ENCODE measurements at places on chromosomes 4 and X.
A peak's percentile ranks its signal among the peaks of the same experiment; 100 is the strongest.

DNA sequence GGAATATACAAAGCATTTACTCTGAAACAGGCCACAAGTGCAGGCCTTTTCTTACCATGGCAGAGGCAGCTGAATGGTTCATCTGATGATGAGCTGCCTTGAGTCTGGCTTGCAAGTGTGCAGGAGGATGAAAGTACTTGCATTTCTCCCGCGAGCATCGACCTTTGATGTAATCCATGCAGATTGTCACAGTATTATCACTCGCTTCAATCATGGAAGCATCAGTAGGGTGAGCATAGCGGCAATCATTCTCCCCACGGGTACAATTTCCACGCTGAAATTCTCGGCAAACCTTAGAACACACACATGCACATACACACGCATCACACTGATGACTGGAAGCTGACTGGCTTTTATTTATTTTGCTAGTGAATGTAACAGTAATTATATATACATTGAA lies 98.0 kb downstream of the MBNL3 start:
- no peak overlapping the region for H3K4me3 ChIP-seq
- H3K4me1 ChIP-seq: no peaks in the 10 kb centered on the region
- H3K27me3 ChIP-seq: no peaks in the 10 kb centered on the region
- H3K36me3 ChIP-seq: no peaks in the 10 kb centered on the region
- no peak overlapping the region for H3K27ac ChIP-seq

- no peak overlapping the region for H3K4me3 ChIP-seq
- H3K27ac ChIP-seq: no peak overlapping the region
- no peaks in the 10 kb centered on the region for H3K4me1 ChIP-seq
- no peak for DNase-seq
- no peaks in the 10 kb centered on the region for H3K36me3 ChIP-seq
These were observed 35.1 kb downstream of the ADGRA3 start for GRCh38 chr4:22480675-22481327.

GRCh38 chr4:174494726-174495125 lies 27.6 kb downstream of the HPGD start:
- H3K36me3 ChIP-seq: no peaks in the 10 kb centered on the region
- no peak overlapping the region for H3K27ac ChIP-seq
- H3K4me1 ChIP-seq: no peaks in the 10 kb centered on the region
- no peak for DNase-seq
- H3K27me3 ChIP-seq: no peaks in the 10 kb centered on the region
- no peak overlapping the region for H3K4me3 ChIP-seq

- no peaks in the 10 kb centered on the region for H3K27me3 ChIP-seq
- DNase-seq: no peak
- no peaks in the 10 kb centered on the region for H3K4me1 ChIP-seq
- no peak overlapping the region for H3K4me3 ChIP-seq
- H3K27ac ChIP-seq: no peak overlapping the region
These were observed 120.2 kb upstream of the PDE5A start for GRCh38 chr4:119748853-119749252.

DNA sequence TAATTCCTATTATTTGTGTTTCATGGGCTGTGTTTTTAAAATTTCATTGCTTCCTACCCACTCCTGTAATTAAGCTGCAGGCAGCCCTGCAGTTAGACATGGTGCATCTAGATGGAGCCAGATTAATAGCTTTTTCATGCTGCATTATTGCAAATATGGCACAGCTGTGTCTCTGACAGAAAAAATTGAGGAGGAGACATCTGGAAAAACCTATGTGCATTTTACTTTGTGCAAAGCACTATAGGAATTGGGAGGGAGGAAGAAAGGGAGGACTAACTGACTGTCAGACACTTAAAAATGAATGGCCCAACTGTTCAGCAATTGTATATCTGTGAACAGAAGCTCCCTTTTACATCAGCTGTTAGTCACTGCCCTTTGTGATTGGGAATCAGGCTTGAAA lies 8.1 kb upstream of the RPGR start:
- H3K36me3 ChIP-seq: no peaks in the 10 kb centered on the region
- no peak overlapping the region for H3K27ac ChIP-seq
- H3K27me3 ChIP-seq: no peaks in the 10 kb centered on the region
- no peak overlapping the region for H3K4me3 ChIP-seq
- DNase-seq: no peak

GRCh38 chrX:56232221-56233082 lies at the start of gene KLF8:
Gene KLF8, plus strand, starts transcription at chrX:56232356. Its CDS starts 979 bp downstream, at chrX:56233335.
- no peak within 1 kb of the TSS for H3K27ac ChIP-seq
- H3K4me3 ChIP-seq: peak within 1 kb of the TSS; percentile 41
- peak; percentile 8 for DNase-seq

- DNase-seq: no peak
- no peak overlapping the region for H3K4me3 ChIP-seq
- no peaks in the 10 kb centered on the region for H3K36me3 ChIP-seq
- no peaks in the 10 kb centered on the region for H3K4me1 ChIP-seq
- no peak overlapping the region for H3K27ac ChIP-seq
These were observed 18.6 kb downstream of the TBC1D1 start for GRCh38 chr4:37909332-37910090.

DNA sequence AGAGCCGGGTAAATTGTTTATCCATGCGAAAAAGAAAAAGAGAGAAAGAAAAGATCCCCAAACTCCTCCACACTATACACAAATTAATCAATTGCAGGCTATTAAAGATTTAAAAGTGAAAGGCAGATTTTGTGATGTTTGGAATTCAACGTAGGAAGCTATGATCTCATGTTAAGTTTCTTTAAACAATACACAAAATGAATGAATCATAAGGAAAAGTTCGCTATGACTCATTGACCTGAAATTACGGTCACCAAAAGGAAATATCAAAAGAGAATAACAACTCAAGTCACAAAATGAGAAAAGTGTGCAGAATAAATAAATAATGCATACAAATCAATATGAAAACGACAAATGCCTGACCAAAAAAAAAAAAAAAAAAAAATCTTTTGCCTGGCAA lies 28.6 kb downstream of the CLNK start:
- no peak overlapping the region for H3K4me3 ChIP-seq
- no peak overlapping the region for H3K27ac ChIP-seq

DNA sequence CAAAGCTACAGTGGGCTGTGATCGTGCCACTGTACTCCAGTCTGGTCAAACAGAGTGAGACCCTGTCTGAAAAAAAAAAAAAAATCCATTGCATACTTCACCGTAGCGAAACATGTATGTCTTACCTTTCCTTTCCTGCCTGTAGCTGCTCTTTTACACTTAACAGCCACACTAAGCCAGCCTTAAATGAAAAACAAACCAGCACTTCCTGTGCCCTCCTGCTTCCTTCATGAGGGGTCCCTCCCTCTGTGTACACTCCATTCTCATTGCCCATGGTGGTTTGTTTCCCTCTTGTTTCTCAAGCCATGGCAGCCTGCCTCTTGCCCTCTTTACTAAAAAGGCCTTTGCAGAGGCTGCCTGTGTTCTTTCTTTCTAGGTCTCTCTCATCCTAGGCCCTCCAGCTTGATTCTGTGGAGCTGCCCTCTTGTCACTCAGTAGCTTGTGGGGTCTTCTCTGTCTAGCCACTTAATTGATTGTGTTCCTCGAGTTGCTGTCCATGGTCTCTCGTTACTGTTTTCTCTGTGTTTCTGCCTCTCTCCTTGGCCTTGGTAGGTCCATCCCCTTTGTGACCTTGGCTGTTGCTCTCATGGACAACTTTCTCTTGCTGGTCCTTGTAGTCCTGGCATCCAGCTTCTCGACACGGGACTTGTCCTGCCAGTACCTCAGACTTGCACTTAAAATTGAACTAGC lies 52.1 kb upstream of the MSANTD1 start:
- peak overlapping the region; percentile 24 for H3K4me3 ChIP-seq
- peaks cover 71% of the 10 kb centered on the region for H3K4me1 ChIP-seq
- H3K36me3 ChIP-seq: no peaks in the 10 kb centered on the region
- peak; percentile 37 for DNase-seq

DNA sequence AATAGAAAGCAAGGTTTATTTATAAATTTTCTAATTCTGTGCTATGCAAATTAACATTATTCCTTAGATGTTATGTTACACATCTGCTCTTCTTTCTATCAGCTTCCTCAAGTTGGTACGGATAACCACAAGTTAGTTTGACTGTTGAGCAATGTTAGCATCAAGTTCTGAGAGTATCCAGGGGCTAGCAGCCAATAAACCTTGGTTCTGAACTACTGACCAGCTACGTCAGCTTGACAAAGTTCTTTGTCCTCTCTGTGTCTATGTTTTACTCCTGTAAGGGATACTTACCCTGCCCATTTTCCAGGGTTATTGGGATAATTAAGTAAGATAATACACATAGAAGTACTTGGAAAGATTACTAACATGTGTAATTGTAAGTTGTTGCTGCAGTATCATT lies 8.1 kb upstream of the TEX13A start:
- H3K36me3 ChIP-seq: no peaks in the 10 kb centered on the region
- no peak overlapping the region for H3K4me3 ChIP-seq
- no peaks in the 10 kb centered on the region for H3K27me3 ChIP-seq
- no peak for DNase-seq

DNA sequence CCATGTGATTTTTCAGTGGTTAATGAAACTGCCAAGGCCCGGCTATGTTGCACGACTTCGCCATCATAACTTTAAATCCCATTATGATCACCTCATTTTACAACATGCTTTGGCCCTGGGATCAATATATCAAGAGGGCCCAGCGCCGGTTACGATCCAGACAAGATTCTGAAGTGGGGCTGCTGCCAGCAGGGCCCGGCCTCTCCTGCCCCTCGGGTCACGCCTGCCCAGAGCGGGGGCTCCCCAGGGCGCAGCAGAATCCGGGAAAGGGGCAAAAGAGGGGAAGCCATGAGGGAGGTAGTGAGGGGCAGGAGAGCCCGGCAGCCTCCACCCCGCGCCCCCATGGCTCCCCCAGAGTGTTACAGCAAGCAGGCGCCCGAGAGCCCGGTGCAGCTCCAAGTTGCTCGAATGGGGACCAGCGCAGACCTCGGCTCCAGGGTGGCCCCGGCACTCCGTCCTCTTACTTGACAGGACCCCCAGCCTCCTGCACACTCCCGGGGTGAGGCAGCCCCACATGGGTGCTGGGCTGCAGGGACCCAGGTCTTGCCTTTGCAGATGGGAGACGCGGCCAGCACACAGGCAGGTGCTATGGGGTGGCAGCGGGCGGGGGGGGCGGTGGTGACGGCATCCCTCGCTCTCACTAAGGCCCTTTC lies 129.8 kb upstream of the NKX1-1 start:
- H3K36me3 ChIP-seq: no peaks in the 10 kb centered on the region
- H3K27ac ChIP-seq: no peak overlapping the region
- DNase-seq: no peak
- no peaks in the 10 kb centered on the region for H3K27me3 ChIP-seq
- no peaks in the 10 kb centered on the region for H3K4me1 ChIP-seq
